ENCODE measurements at places on chromosomes 6 and 20.

- no peak for DNase-seq
Measured at GRCh38 chr6:110338820-110339470, 19.2 kb downstream of the METTL24 start.

GRCh38 chr20:64240243-64241015, 15.1 kb upstream of the PCMTD2 start:
- no peak for DNase-seq

DNA sequence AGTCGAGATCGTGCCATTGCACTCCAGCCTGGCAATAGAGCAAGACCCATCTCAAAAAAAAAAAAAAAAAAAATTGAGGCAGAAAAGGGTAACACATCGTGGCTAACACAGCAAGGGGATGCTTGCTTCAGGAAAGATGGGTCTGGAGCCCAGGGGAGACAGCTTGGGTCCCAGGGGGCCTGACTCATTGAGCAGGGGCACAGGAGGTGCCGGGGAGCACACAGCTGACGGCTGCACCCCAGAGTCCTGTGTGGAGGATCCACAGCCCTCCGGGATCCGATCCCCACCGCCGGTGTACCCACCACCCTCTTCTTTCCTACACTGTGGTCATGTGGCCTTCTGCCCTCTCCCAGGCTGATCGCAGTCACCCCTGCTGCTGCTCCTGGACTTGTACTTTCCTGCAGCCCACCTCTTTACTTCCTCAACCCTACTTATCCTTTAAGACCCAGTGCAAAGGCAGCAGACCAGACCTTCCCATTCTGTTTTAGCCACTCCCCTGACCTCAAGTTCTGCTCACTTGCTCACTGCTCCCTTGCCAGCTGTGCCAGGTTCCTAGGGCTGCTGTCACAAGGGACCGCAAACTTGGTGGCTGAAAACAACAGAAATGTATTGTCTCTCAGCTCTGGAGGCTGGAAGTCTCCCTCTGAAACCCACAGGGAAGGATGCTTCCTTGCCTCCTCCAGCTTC, 17.6 kb upstream of the EZR start:
- no peak for DNase-seq

- no peak for DNase-seq
Measured at GRCh38 chr20:62938105-62938888, at the start of gene GID8. GID8 (plus strand) TSS chr20:62938147; CDS start chr20:62941503, 3,356 bp downstream.

GRCh38 chr20:34940081-34940481, 15.5 kb downstream of the GSS start:
- no peak for DNase-seq

DNA sequence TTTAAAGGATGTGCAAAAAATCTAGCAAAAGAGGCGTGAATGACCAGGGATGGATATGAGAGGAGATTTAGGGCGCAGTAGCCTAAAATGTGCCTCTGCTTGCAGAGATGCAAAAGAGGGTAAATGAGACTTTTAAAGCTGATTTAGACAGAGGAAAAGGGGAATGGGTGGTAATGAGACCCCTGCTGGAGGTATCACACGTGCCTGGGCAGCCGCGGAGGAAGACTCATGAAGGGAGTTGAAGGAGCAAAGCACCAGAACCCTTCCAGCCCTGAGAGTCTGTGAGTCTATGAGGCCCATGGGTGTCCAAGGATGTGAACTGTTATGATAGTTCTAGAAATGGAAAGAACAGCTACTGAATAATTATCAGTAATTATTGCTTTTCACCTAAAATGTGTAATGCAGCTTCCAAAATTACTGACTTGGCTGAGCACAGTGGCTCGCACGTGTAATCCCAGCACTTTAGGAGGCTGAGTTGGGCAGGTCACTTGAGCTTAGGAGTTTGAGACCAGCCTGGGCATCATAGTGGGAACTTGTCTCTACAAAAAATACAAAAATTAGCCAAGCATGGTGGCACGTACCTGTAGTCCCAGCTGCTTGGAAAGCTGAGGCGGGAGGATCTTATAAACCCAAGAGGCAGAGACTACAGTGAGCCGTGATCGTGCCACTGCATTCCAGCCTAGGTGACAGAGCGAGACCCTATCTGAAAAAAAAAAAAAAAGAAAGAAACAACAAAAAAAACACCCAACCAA, 38.2 kb upstream of the TIAM2 start:
- no peak for DNase-seq

DNA sequence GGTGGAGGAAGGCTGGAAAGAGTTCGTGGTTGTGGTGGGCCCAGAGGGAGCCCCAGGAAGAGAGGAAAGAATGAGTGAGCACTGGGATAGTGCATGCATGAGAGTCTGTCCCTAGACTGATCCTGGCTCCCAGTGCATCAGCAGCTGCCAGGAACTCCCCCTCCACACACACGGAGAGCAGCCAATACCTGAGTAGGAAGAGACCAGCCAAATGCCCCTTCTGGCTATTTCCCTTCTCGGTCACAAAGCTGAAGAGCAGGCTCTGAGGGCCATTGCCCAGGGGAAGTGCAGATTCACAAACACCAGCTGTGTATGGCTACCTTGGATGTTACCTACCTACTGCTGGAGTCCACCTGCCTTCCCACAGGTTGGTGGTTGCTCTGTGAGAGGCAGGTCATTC, 45.1 kb downstream of the GABRR2 start:
- no peak for DNase-seq

GRCh38 chr6:136677344-136677743, 114.9 kb downstream of the MAP3K5 start:
- no peak for DNase-seq

DNA sequence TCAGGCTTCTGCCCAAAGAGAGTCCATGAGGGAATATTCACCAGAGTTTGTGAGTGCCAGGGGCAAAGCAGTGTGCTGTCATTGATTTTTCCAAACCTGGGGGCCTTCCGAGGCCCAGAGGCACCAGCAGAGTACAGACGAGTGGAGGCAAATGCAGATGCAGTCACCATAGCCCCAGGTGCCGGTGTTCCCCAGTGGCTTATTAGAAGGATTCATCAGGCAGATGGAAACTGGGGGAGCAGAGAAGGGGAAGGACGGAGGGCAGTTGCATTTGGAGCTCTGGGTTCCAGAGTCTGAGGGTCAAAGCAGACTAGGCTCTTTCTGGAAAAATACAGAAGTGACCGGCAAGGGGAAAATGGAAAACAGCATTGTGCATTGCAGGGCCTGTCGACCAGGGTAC, 184.2 kb downstream of the ANKRD60 start:
- no peak for DNase-seq

- DNase-seq, result peak; percentile 88
Measured at GRCh38 chr6:109456710-109457561, 1.4 kb upstream of the MICAL1 start.

DNA sequence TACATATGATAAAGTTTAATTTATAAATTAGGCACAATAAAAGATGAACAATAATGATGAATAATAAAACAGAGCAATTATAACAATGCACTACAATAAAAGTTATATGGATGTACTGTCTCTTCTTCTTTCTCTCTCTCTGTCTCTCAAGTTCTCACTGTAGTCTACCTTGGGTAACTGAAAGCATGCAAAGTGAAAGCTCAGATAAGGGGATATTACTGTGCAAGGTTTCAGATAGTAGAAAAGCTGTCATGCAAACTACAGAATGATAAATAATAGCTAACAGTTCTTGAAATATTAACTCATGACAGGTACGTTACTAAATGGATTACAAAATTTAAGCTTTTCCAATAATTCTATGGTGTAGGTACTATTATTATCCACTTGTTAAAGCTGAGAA, 311.9 kb upstream of the PRDM1 start:
- no peak for DNase-seq

GRCh38 chr20:7985916-7986315, 33.6 kb downstream of the TMX4 start:
- DNase-seq, result no peak

DNA sequence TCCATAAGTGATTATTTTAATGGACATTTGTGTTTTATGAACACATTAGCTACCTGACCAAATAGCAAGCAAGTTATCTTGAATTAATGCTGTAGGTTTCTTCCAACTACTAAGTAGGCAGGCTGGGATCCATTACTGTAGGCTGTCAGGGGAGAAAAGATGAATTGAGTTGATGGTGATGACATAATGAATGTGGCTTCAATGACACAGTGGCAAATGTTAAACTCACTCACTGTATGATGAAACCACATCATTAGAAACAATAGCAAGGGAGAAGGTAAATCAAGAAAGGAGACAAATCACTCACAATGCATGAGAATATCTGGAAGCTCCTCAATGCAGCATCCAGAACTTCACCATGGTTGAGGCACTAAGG, 529.7 kb upstream of the CITED2 start:
- DNase-seq, result no peak

GRCh38 chr6:72712910-72713309, 91.0 kb downstream of the KCNQ5 start:
- DNase-seq, result no peak

GRCh38 chr6:149717255-149717587, 680 bp downstream of the LATS1 start:
- DNase-seq, result no peak

GRCh38 chr20:25214426-25214790, 18.9 kb downstream of the ENTPD6 start:
- no peak for DNase-seq

DNA sequence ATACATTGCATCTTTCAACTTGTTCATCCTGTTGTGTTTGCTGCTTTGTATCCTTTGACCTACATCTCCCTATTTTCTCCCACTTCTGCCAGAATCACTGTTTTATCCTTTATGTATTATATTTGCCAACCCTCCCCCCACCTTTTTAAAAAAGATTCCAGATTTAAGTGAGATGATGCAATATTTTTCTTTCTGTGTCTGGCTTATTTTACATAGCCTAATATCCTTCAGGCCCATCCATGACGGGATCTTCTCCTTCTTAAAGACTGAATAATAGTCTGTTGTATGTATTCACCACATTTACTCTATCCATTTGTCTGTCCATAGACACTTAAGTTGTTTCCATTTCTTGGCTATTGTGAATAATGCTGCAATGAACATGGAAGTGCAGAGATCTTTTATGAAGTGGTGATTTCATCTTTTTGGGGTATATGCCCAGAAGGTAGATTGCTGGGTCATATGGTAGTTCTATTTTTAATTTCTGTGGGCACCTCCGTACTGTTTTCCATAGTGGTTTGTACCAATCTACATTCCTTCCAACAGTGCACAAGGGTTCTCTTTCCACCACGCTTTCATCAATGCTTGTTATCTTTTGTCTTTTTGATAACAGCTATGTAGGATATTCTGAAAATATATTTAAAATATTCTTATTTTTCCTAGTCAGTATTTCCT, 181.0 kb downstream of the CDKAL1 start:
- DNase-seq, result no peak

DNA sequence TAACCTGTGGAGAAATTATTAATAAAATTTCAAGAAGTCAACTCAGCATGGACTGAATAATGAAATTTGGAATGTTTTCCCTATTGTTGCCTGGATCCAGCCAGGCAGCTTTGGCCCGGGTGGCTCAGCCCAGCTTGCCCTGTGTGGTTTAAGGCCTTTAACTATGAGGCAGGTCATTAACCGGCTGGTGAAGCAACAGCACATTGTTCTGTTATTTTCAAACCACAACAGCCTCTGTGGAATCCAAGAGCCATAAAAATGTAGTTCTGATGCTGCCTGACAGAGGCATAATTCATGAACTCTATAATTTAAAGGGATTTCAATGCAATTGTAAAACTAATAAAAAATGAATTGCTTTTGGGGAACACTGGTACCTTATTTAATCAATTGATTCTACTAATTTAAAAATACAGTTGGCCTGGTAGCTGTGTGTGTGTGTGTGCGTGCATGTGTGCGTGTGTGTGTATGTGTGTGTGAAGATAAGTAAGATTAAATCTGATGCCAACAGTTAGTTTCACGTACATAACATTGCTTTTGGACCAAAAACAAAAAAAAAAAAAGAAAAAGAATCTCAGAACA, 117.7 kb downstream of the RPS12 start:
- DNase-seq, result no peak

- DNase-seq, result peak; percentile 68
Measured at GRCh38 chr6:132333639-132334520, 67.4 kb downstream of the MOXD1 start.

DNA sequence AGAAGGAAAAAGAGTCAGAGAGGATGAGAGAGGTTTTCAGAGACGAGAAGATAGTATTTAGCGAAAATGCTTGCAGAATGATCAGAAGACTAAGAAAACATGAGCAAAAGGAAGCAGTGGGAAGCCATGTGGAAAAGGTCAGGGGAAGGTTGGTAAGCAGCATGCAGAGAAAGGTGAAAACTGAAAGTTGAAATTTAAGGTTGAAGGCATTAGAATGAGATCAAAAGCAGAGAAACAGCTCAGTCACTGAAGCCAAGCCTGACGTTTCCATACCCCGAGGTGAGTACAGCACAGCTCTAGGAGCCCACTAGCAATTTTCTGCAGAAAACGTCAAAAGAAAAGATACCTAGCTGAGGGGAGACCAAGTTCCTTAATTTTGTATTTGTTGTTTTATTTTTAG, 19.1 kb upstream of the TFB1M start:
- DNase-seq, result no peak

- DNase-seq, result no peak
Measured at GRCh38 chr6:31597006-31597405, 4.2 kb upstream of the NCR3 start.

DNA sequence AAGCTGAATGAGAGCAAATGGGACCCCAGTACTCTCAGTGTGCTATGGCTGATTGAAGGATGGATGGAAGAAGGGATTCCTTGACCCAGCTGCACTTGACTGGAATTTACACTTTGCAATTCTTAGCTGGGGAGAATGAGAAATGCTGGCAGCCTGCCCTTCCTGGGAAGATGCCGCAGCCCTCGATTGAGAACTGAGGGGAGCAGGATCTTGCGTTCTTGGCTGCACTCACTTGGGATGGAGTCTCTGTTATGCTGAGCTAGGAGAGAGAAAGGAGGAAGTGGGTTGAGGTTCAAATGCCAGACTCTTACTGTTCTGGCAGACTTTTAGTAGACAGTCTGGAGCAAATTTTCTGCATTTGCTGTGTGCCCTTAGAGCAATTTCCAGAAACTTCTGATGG, 221.2 kb downstream of the FNDC1 start:
- no peak for DNase-seq

GRCh38 chr6:92469186-92469828, 950.1 kb downstream of the EPHA7 start:
- DNase-seq, result no peak

DNA sequence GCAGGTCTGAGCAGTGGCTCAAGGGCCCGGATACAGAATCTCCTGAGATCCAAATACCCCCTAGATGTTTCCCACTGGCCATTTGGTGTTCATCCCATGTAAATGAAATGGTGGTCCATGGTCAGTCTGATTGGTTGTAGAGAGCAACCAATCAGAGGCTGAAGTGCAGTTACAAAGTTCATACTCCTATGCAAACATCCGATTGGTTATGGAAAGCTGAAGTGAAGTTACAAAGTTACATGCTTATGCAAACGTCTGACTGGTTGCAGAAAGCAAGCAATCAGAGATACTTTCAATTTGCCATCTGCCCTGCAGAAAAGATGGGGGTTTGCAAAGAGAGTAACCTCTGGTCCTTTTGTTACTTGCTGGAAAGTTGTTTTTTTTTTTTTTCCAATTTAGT, 313.6 kb downstream of the CDKAL1 start:
- DNase-seq, result no peak

Data from right atrium auricular region (tissue), 2 donors.